ENCODE measurements at places on chromosomes 5 and 9. TPM values are rescaled to one million over a fixed set of nuclear protein-coding genes. Genes with fewer than 3 reads are reported as not detected.

Gene FLT4
- 5.5 TPM for total RNA-seq

Gene POU5F2
- 0.32 TPM for total RNA-seq

Gene IL13
- total RNA-seq: not detected

DNA sequence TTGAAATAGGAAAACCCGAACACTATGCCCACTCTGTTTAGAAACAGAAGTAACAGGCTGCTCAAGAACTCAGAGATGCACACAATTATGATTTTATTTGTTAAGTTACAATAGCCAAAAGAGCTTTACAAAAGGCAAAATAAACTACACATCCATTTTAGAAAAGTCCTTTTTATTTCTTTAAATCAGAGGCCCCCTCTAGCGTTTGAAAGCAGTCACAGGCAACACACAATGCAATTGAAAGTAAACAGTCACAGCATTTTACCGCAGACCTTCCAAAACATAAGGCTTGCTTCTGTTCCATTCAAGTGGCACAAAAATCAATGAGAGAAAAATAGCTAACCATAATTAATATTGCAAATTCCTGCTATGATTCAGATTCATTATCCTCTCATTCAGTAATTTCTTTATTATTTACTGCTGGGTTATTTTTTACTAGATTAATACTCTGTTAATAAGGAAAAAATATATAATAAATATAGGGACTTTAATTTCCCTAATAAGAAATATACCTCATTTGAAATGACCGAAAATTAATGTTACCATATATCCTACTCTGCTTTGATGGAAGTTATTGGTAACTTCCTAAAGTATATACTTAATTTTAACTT lies 78.3 kb downstream of the CEP120 start:
- no peak for DNase-seq

GRCh38 chr5:159947708-159948358 lies 31.6 kb downstream of the ADRA1B start:
- no peak for DNase-seq

GRCh38 chr5:177403102-177403791 lies 2.8 kb upstream of the PFN3 start:
- no peak for DNase-seq

DNA sequence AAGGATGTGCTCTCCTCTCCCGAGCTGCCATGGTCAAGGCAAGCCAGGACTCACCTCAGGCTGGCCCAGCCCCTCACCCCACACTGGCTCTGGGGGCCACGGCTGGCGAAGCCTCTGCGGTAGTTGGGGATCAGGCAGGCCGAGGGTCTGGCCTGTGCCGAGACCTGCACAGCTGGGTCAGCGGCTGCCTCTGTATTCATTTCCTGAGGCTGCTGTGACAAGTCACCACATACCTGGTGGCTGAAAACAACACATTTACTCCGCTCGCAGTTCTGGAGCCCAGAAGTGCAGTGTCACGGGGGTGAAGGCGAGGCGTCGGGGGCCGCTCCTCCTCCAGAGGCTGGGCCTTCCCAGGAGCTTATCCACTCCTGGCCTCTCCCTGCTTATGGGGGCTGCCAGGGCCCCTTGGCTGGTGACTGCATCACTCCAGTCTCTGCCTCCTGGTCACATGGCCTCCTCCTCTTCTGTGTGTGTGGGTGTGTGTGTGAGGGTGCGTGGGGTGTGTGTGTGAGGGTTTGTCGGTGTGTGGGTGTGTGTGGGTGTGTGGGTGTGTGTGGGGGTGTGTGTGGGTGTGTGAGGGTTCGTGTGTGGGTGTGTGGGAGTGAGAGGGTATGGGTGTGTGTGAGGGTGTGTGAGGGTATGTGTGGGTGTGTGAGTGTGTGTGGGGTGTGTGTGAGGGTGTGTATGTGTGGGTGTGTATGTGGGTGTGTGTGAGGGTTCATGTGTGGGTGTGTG lies 3.2 kb upstream of the SCGB3A1 start:
- no peak for DNase-seq

GRCh38 chr5:59296317-59297264 lies 596.9 kb downstream of the PDE4D start:
- peak; percentile 59 for DNase-seq

- no peak for DNase-seq
These were observed 31.9 kb downstream of the OR2K2 start for GRCh38 chr9:111298111-111298510.

Measured in Right ventricle myocardium inferior (tissue), 1 donor.